ENCODE measurements at places on chromosomes 2 and 18. TPM values are rescaled to one million over a fixed set of nuclear protein-coding genes. Genes with fewer than 3 reads are reported as not detected.

Gene TMEM169
- 0.63 TPM for total RNA-seq

- DNase-seq: no peak
Observed at GRCh38 chr2:143564419-143564818, 435.2 kb downstream of the ARHGAP15 start.

Gene G6PC2
- 0.12 TPM for total RNA-seq

GRCh38 chr2:160289831-160290230 is 89.8 kb upstream of the ITGB6 start:
- no peak for DNase-seq
